ENCODE measurements at places on chromosomes 12 and 14. TPM values are rescaled to one million over a fixed set of nuclear protein-coding genes. Genes with fewer than 3 reads are reported as not detected.

DNA sequence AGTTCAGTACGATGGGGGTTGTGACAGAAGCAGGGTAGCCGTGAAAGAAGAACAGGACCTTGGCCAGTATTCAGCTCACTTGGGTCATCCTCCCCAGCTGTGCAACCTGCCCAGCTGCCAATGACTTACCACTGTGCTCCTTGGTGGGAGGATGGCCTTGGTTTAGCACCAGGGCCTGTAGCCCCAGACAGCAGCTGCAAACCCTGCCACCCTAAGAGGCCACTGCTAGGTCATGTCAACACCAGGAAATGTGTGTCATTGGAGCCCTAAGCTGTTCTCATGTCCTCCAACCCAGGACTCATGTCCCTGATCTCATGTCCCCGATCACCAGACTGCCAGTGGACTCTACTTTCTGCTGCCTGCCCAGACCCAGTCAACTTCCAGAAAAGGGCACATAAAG is 3.0 kb upstream of the CRACR2A start:
- no peak for DNase-seq

DNA sequence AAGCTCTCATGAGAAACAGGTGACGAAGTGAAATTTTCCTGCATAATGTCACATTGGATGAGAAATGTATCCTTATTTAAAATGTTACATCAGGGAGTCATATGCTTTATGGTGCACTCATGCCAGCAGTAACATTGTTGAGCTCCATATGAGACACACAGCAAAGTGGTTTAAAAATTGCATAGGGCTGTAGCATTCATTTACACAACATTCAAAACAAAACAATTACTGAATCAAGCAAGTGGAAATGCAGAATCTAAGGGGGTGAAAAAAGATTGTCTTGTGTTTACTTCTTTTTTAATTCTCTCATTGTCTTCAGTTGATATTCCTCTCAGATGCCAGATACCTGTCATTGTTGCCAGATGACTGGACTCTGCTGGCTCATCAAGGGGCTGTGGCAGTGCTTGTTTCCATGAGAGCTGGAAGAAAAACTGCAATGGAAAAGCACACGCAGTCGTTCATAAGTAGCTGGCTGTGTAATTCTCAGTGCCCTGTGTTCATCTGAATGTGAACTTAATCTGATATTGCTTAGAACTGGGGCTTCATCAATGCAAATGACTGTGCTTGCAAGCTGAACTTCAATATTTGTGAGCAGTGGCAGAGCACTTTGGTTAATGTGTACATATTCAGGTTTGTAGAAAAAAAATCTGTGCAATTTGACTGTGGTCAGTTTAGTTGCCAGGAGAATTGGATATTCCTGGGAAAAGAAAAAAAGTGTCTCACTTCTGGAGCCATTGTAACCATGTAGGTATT is 305.6 kb downstream of the RAD51B start:
- no peak for DNase-seq

DNA sequence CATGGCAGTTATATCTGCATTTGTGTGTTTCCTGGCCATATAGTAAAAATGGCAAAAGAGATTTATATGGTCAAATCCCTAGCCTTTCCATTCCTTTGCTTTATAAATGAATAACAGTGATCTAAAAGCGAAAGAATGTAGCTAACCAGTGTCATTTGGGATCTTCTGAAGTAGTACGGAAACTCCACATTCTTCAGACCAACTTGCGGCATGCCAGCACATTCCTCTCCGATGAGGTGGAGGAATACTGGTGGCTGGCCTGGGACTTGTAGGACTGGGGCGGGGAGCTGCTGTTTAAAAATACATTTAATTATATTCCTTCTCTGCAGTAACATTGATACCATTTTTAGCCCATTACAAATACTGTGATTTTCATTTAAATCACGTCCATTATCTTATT is 85.3 kb downstream of the SAMD4A start:
- DNase-seq, result peak; percentile 88

Gene ADAMTS20
- not detected for total RNA-seq

Gene AQP5
- 0.81 TPM for total RNA-seq

Gene SLCO1A2
- total RNA-seq, result not detected

DNA sequence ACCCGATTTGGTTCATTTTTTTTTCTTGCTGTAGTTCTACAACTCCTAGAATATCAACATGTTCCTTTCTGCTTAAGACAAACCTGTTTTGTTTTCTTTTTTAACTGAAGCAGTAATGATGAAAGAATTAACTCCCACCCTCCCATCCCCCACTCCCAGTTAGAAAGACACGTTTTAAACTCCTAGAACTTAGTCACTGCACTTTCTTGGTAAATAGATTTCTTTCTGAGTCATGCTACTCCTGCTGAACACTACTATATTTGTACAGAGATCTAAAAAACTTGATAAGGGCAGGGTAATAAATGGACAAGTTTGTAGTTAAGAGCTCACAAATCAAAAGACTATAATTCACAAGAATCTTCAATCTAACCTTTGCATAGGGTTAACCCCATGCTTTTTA is 118.9 kb upstream of the PTPRB start:
- DNase-seq, result no peak

GRCh38 chr12:25997201-25997963 is 38.9 kb downstream of the RASSF8 start:
- no peak for DNase-seq
